A549 treated with DMSO at 1 μM for 4 hours (cell line): ENCODE measurements at places on chromosomes 6 and 20. TPM values are rescaled to one million over a fixed set of nuclear protein-coding genes. Genes with fewer than 3 reads are reported as not detected.

Gene SNAP91
- total RNA-seq: 0.11 to 0.45 TPM (median 0.13 TPM) in 5 replicates

Gene COL20A1
- total RNA-seq: 0.67 to 1.6 TPM (median 1.3 TPM) in 5 replicates

Gene EBF4
- total RNA-seq: 1.8 to 3.5 TPM (median 2.6 TPM) in 5 replicates

Gene SIRPD
- not detected in 5 replicates for total RNA-seq

Gene PNLDC1
- 0.12 to 0.17 TPM in 2 of 5 replicates, not detected in the others for total RNA-seq

Gene GCNT2
- 6.6 to 9.8 TPM (median 7.8 TPM) in 5 replicates for total RNA-seq

Gene RIPPLY2
- total RNA-seq: 0.28 to 1.3 TPM (median 0.41 TPM) in 5 replicates

Gene KHDRBS2
- total RNA-seq: not detected in 5 replicates

Gene GNRH2
- total RNA-seq: 0.25 to 0.26 TPM in 2 of 5 replicates, not detected in the others

Gene ITPA
- 119 to 136 TPM (median 124 TPM) in 5 replicates for total RNA-seq

Gene HLA-DPB1
- total RNA-seq: not detected in 5 replicates

Gene CRISP3
- total RNA-seq: not detected in 5 replicates

Gene DOK5
- 0.09 TPM in 1 of 5 replicates, not detected in the others for total RNA-seq

Gene TINAG
- total RNA-seq: not detected in 5 replicates

Gene C6orf15
- not detected in 5 replicates for total RNA-seq

Gene NKAIN4
- 6.3 to 10.1 TPM (median 7.0 TPM) in 5 replicates for total RNA-seq

Gene MEP1A
- total RNA-seq: not detected in 5 replicates

Gene OPN5
- not detected in 5 replicates for total RNA-seq

Gene C6orf89
- total RNA-seq: 15.5 to 20.5 TPM (median 18.5 TPM) in 5 replicates

Gene TFEB
- total RNA-seq: 4.3 to 6.1 TPM (median 5.5 TPM) in 5 replicates

Gene SLC52A3
- 0.56 to 0.68 TPM (median 0.66 TPM) in 5 replicates for total RNA-seq

Gene COL11A2
- total RNA-seq: 0.72 to 1.3 TPM (median 0.89 TPM) in 5 replicates

Gene OXT
- total RNA-seq: not detected in 5 replicates

Gene ZC3H12D
- total RNA-seq: 0.06 to 0.19 TPM (median 0.11 TPM) in 5 replicates

Gene SAMD5
- total RNA-seq: 0.69 to 1.1 TPM (median 0.79 TPM) in 5 replicates

Gene PRPH2
- not detected in 5 replicates for total RNA-seq

Gene TMEM151B
- total RNA-seq: 0.02 to 0.05 TPM (median 0.02 TPM) in 3 of 5 replicates, not detected in the others

Gene SLC26A8
- not detected in 5 replicates for total RNA-seq

Gene PERP
- 72.9 to 96.8 TPM (median 87.9 TPM) in 5 replicates for total RNA-seq

Gene MROH8
- 0.62 to 1.1 TPM (median 1.00 TPM) in 5 replicates for total RNA-seq

Gene AKAP12
- total RNA-seq: 81.3 to 123 TPM (median 121 TPM) in 5 replicates

Gene ARMH2
- not detected in 5 replicates for total RNA-seq

Gene ERVFRD-1
- total RNA-seq: not detected in 5 replicates

Gene BTN3A1
- 3.1 to 3.5 TPM (median 3.3 TPM) in 5 replicates for total RNA-seq

Gene SCRT2
- not detected in 5 replicates for total RNA-seq

Gene PKIB
- total RNA-seq: 0.32 to 0.84 TPM (median 0.74 TPM) in 5 replicates

Gene TMEM244
- not detected in 5 replicates for total RNA-seq

Gene ZNFX1
- 24.7 to 29.3 TPM (median 27.3 TPM) in 5 replicates for total RNA-seq

Gene ZNF165
- total RNA-seq: 0.93 to 1.2 TPM (median 1.0 TPM) in 5 replicates

Gene HS3ST5
- total RNA-seq: not detected in 5 replicates

Gene VSX1
- 0.43 to 1.2 TPM (median 1.0 TPM) in 5 replicates for total RNA-seq

Gene GSTA3
- total RNA-seq: not detected in 5 replicates

Gene DUSP22
- total RNA-seq: 7.9 to 12.9 TPM (median 12.5 TPM) in 5 replicates

Gene HLA-DQB1
- total RNA-seq: not detected in 5 replicates

Gene TIAM2
- 2.4 to 3.2 TPM (median 2.9 TPM) in 5 replicates for total RNA-seq

Gene CLPSL2
- total RNA-seq: 0.38 to 0.76 TPM (median 0.57 TPM) in 4 of 5 replicates, not detected in the other
